PC-3 (cell line): ENCODE measurements at places on chromosomes 16 and 17.

GRCh38 chr16:23642246-23642774 is 1.0 kb downstream of the DCTN5 start:
- no peak for DNase-seq
- no peak overlapping the region for H3K27ac ChIP-seq
- peaks cover 5% of the 10 kb centered on the region for H3K36me3 ChIP-seq
- peak overlapping the region; percentile 100 for H3K4me3 ChIP-seq
- H3K4me1 ChIP-seq: peaks cover 7% of the 10 kb centered on the region

DNA sequence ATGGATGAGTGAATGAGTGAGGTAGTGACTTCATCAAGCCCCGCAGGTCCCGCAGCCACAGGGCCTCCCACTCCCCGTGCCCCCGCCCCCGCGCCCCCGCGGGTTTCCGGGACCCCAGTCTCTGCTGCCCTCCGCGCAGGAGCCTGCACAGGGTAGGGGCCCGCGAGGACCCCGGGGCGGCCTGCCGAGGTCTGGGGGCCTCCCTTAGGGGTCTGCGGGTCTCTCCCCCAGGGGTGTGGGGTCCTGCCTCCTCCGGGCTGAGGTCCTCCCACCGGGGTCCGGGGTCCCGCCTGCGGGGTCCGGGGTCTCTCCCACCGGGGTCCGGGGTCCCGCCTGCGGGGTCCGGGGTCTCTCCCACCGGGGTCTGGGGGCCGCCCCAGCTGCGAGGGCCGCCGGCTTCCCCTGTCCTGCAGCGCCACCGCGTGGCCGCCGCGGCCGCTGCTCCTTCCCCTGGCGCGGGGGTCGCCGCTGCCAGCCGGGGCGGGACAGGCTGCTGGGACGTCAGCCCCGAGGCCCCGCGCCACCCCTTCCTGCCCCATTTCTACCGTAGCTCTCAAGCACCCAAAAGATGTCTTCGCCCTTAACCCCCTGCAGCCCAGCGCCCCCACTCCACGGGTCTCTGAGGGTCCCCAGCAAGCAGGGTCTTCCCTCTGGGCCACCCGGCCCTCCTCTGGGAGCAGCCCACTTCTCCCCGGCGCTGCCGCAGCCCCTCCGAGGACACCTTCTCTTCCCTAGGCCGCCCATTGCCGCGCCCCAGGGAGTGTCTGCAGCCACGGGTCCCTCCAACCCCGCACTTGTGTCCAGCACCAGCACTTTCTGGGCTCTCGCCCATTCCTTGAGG is 10.4 kb upstream of the CHMP6 start:
- no peaks in the 10 kb centered on the region for H3K36me3 ChIP-seq
- H3K4me3 ChIP-seq: no peak overlapping the region
- peak; percentile 25 for DNase-seq
- H3K27ac ChIP-seq: no peak overlapping the region
- no peaks in the 10 kb centered on the region for H3K27me3 ChIP-seq
- no peaks in the 10 kb centered on the region for H3K4me1 ChIP-seq

DNA sequence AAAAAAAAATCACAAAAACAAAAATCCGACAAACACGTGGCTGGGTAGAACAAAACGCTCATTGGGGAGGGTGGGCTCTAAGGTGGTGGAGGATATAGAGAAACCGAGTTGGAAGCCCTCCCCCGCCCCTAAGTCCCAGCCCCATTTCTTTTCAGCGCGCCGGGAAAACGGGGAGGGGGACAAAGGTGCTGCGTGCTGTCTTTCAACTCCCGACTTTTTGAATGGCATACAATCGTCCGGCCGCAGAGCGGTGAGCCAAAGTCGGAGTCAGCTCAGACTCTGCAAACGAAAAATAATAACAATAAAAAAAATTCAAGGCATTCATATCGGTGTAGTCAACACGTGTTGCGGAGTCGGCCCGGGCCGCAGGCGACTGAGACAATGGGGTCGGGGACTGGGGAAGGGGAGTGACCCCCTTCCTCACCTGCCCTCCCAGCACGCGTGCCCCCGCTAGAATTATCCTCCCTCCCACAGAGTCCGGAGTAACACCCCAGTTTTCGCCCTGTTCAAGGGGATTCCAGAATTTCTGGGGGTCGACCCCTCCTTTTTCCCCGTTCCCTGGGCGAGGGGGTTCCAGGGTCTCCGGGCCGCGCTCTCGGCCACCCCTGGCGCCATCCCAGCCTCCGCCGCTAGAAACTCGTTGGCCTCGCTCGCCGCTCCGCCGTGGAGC is 1.7 kb upstream of the IGF2BP1 start:
- peaks cover 93% of the 10 kb centered on the region for H3K27me3 ChIP-seq
- DNase-seq: no peak
- no peaks in the 10 kb centered on the region for H3K36me3 ChIP-seq
- H3K4me1 ChIP-seq: no peaks in the 10 kb centered on the region
- H3K4me3 ChIP-seq: no peak overlapping the region
- H3K27ac ChIP-seq: no peak overlapping the region

- H3K4me3 ChIP-seq: peak overlapping the region; percentile 1; the same call in 1 of the 2 replicates
- peaks cover 56% of the 10 kb centered on the region for H3K4me1 ChIP-seq
- H3K27ac ChIP-seq: peak overlapping the region; percentile 90
- H3K27me3 ChIP-seq: no peaks in the 10 kb centered on the region
Measured at GRCh38 chr17:72976971-72977770, 115.3 kb downstream of the SLC39A11 start.

- H3K27me3 ChIP-seq: no peaks in the 10 kb centered on the region
- H3K4me3 ChIP-seq: no peak overlapping the region
- no peaks in the 10 kb centered on the region for H3K36me3 ChIP-seq
- H3K4me1 ChIP-seq: no peaks in the 10 kb centered on the region
Measured at GRCh38 chr16:79482011-79482410, 118.5 kb downstream of the MAF start.

DNA sequence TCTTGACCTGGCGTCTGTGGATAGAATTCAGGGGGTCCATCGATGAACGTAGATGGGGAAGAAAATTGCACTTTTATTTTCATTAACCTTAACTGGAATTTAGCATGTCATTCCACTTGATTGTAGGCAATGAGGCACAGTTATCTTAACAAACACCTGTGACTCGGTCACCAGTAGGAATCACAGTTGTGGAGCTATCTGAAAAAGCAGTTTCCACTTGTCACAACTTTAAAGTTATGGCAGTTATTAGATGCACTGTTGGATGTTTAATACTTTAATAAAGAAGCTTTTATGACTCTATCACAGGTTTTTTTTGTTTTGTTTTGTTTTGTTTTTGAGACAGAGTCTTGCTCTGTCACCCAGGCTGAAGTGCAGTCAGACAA is 83.7 kb upstream of the LGALS9 start:
- no peak overlapping the region for H3K27ac ChIP-seq
- peaks cover 19% of the 10 kb centered on the region for H3K4me1 ChIP-seq
- H3K4me3 ChIP-seq: no peak overlapping the region

- H3K4me3 ChIP-seq: no peak overlapping the region
- H3K27me3 ChIP-seq: no peaks in the 10 kb centered on the region
- no peaks in the 10 kb centered on the region for H3K36me3 ChIP-seq
- no peak overlapping the region for H3K27ac ChIP-seq
Measured at GRCh38 chr17:47725446-47726111, 7.5 kb upstream of the TBX21 start.

GRCh38 chr16:1337486-1337885 is 4.0 kb downstream of the BAIAP3 start:
- no peaks in the 10 kb centered on the region; the same call in 1 of the 2 replicates for H3K4me1 ChIP-seq
- H3K27me3 ChIP-seq: no peaks in the 10 kb centered on the region
- H3K27ac ChIP-seq: no peak overlapping the region
- no peak for DNase-seq
- no peaks in the 10 kb centered on the region for H3K36me3 ChIP-seq

GRCh38 chr16:20372701-20373100 is 20.2 kb upstream of the UMOD start:
- H3K4me1 ChIP-seq: no peaks in the 10 kb centered on the region

GRCh38 chr17:2067608-2068024 is 12.7 kb downstream of the HIC1 start:
- H3K27ac ChIP-seq: peak overlapping the region; percentile 77
- no peak for DNase-seq
- H3K36me3 ChIP-seq: no peaks in the 10 kb centered on the region
- no peak overlapping the region for H3K4me3 ChIP-seq

DNA sequence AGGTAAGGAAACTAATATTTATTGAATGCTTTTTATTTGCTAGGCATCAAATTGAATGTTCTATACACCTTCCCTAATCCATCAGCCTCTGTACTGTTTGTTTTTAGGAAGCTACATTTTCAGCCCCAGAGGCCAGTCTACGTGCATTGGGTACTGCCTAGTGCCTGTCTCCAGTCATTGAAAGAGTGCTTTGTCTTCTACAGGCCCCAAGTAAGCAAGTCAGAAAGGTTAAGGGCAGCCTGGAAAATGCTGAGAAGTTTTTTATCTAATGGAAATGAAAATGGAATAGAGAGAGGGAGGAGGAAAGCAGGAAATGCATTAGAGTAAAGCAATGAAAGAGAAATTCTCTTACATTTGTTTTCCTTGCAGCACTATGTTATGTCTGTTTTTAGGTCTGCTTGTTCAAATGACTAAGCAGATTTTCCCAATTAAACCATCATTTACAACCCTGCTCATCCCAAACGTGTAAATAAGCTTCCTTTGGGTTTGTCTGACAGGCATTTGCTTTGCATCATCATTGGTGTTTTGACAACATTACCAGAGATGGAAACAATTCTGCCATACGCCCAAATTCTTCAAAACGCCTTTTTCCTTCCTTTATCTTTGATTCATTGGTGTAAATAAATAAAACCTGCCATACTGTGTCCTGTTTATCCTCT is 116.0 kb upstream of the GOT2 start:
- no peaks in the 10 kb centered on the region for H3K36me3 ChIP-seq
- H3K4me1 ChIP-seq: no peaks in the 10 kb centered on the region
- H3K27ac ChIP-seq: no peak overlapping the region
- H3K4me3 ChIP-seq: no peak overlapping the region
- peaks cover 27% of the 10 kb centered on the region for H3K27me3 ChIP-seq
- no peak for DNase-seq

DNA sequence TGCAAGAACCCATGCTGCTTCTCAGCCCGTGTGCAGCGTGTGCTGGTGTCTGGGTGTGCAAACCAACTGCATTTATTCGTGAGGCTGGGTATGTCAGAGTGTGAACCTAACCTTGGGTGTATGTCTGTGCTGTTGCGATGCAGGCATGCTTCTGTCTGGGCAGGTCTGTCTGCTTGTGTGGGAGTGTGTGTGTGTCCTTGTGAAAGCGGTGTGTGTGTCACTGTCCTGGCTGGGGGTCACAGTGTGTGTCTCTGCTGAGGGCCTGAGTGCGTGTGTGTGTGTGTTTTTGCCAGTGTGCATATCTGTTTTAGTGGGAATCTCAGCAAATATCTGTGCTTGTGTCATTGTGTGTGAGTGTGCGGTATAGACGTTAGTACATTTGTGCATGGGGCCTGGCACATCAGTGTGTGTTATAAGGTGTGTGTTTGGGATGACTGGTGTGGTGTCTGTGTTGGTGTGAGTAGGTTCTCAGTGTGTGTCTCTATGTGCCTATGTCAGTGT is 121.8 kb downstream of the CYLD start:
- peaks cover 20% of the 10 kb centered on the region for H3K4me1 ChIP-seq
- no peak for DNase-seq
- H3K4me3 ChIP-seq: no peak overlapping the region
- no peaks in the 10 kb centered on the region for H3K36me3 ChIP-seq
- no peaks in the 10 kb centered on the region for H3K27me3 ChIP-seq
- no peak overlapping the region for H3K27ac ChIP-seq

- peak; percentile 72 for DNase-seq
- H3K4me1 ChIP-seq: no peaks in the 10 kb centered on the region
- H3K36me3 ChIP-seq: no peaks in the 10 kb centered on the region
- no peak within 1 kb of the TSS for H3K27ac ChIP-seq
- H3K27me3 ChIP-seq: 0 out of 2 replicates have a peak, but pooled peaks cover 7% of the 10 kb centered on the region
- peak within 1 kb of the TSS; percentile 75 for H3K4me3 ChIP-seq
Measured at GRCh38 chr17:63998050-63998720, at the start of gene PRR29. PRR29 (plus strand) TSS chr17:63998351; CDS start chr17:63998365, 14 bp downstream.

- no peak for DNase-seq
- no peak overlapping the region for H3K27ac ChIP-seq
- peaks cover 18% of the 10 kb centered on the region for H3K4me1 ChIP-seq
- H3K36me3 ChIP-seq: no peaks in the 10 kb centered on the region
- H3K4me3 ChIP-seq: no peak overlapping the region
Measured at GRCh38 chr16:67399749-67400704, 6.7 kb upstream of the TPPP3 start.

- no peaks in the 10 kb centered on the region for H3K27me3 ChIP-seq
- H3K27ac ChIP-seq: no peak overlapping the region
- H3K4me1 ChIP-seq: peaks cover 46% of the 10 kb centered on the region
- no peak for DNase-seq
Measured at GRCh38 chr17:50664788-50665458, 30.2 kb downstream of the ABCC3 start.

GRCh38 chr16:72959301-72959996 is 88.5 kb downstream of the ZFHX3 start:
- no peak for DNase-seq
- no peak overlapping the region for H3K27ac ChIP-seq
- H3K27me3 ChIP-seq: no peaks in the 10 kb centered on the region
- H3K4me1 ChIP-seq: no peaks in the 10 kb centered on the region
- peaks cover 6% of the 10 kb centered on the region; the same call in 1 of the 2 replicates for H3K36me3 ChIP-seq
- no peak overlapping the region for H3K4me3 ChIP-seq

GRCh38 chr17:49557312-49558024 is 18.2 kb upstream of the NXPH3 start:
- peaks cover 4% of the 10 kb centered on the region; the same call in 1 of the 2 replicates for H3K4me1 ChIP-seq
- H3K27ac ChIP-seq: no peak overlapping the region
- peak; percentile 80 for DNase-seq
- no peaks in the 10 kb centered on the region for H3K36me3 ChIP-seq
- no peak overlapping the region for H3K4me3 ChIP-seq

GRCh38 chr16:87415441-87415840 is 23.3 kb downstream of the MAP1LC3B start:
- H3K4me1 ChIP-seq: no peaks in the 10 kb centered on the region
- no peak overlapping the region for H3K27ac ChIP-seq
- no peaks in the 10 kb centered on the region for H3K36me3 ChIP-seq

- H3K27me3 ChIP-seq: no peaks in the 10 kb centered on the region
- H3K4me1 ChIP-seq: no peaks in the 10 kb centered on the region
- no peak overlapping the region for H3K27ac ChIP-seq
- H3K36me3 ChIP-seq: no peaks in the 10 kb centered on the region
- H3K4me3 ChIP-seq: no peak overlapping the region
Measured at GRCh38 chr17:57584050-57584551, 161.0 kb downstream of the CCDC182 start.

GRCh38 chr17:2018716-2019510 is 6.2 kb downstream of the RTN4RL1 start:
- no peaks in the 10 kb centered on the region for H3K4me1 ChIP-seq
- H3K27me3 ChIP-seq: no peaks in the 10 kb centered on the region
- DNase-seq: no peak
- no peak overlapping the region for H3K4me3 ChIP-seq
